ENCODE measurements at places on chromosomes 13 and 19.
A peak's percentile ranks its signal among the peaks of the same experiment; 100 is the strongest.

GRCh38 chr19:45955905-45956608, 17.6 kb downstream of the NOVA2 start:
- DNase-seq = no peak

DNA sequence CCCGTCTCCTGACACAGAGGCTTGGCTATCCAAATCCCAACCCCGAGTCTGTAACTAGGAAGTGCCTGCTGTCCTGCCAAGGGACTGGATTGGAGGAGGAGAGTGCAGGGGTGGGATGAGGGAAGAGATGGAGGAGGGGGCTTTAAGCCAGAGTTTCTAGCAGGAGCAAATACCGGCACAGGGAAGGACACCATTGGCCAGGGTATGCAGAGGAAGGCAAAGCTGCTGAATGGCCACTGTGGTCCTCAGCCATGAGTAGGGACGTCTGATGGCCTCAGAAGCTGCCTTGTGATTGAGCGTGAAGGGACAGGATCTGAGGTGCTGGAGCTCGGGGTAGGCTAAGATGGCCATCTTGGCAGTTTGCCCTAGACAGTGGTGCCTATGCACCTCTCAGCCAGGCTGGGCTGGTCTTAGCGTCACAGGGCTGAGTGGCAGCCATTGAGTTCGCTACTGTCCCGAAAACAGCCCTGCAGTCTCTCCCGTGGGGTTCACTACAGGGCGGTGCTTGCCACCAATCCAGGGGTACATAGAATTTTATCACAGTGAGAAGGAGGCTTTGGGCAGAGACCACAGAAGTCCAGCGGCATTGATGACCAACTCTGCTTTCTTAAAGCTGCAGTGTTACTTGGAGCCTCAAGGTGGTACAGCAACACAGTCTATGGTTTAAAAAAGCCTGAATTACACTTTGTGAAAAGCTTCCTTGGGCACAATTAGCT, 61.8 kb downstream of the AKAP11 start:
- no peak for DNase-seq

DNA sequence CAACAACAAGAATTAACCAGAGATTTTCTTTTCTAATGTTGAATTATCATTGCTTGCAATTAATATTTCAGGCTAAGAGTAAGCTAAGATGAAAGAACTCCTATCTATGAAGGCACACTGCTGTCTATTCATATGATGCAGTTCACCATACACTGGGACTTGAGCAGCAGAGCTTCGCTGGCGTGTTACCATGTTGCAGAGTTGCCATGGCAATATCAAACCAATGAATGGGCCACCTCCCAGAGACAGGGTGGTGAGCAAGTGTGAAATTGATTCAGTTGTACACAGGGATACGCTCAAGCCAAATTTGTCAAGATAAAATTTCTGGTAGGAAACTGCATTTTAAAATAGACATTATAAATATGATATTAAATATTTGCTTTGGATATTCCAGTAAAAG, 69.3 kb upstream of the MYO16 start:
- no peak for DNase-seq

DNA sequence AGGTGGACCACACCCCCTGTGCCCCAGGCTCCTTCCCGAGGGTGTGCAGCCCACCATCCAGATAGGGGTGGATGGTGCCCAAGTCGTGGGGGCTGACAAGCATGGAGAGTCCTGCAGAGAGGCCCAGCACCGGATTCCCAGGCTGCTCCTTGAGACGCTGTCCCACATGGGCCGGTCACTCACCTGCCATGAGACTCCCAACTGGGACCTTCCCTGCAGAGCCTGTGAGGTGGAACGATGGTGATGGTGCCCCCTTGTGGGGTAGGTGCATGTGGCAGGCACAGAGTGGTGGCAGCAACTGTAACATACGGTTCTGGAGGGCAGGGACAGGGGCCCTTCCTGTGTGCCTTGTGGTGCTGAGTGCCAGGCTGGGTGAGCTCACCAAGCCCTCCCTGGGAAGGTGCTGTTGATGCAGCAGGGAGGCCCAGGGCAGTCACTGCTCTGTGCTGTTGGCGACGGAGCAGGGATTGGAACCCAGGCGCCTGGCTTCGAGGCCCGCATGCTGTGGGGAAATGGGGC, 33.1 kb downstream of the PPP1R37 start:
- peak; percentile 42 for DNase-seq

- DNase-seq = no peak
These were observed 824.7 kb upstream of the SLITRK5 start for GRCh38 chr13:86846501-86846900.
